ENCODE measurements at places on chromosomes 4 and X. TPM values are rescaled to one million over a fixed set of nuclear protein-coding genes. Genes with fewer than 3 reads are reported as not detected.

WDR19 gene
- 18.8 TPM for polyA plus RNA-seq

GAGE12J gene
- not detected for polyA plus RNA-seq

SPANXA1 gene
- polyA plus RNA-seq, result not detected

AKAP4 gene
- polyA plus RNA-seq, result 0.80 TPM

GAGE12E gene
- polyA plus RNA-seq, result not detected

S100G gene
- polyA plus RNA-seq, result not detected

GUCY1B1 gene
- 17.3 TPM for polyA plus RNA-seq

ABCB7 gene
- polyA plus RNA-seq, result 23.2 TPM

FGFR3 gene
- 1.2 TPM for polyA plus RNA-seq

- DNase-seq, result no peak
Observed at GRCh38 chrX:51026862-51027261, 116.3 kb downstream of the BMP15 start.

DNA sequence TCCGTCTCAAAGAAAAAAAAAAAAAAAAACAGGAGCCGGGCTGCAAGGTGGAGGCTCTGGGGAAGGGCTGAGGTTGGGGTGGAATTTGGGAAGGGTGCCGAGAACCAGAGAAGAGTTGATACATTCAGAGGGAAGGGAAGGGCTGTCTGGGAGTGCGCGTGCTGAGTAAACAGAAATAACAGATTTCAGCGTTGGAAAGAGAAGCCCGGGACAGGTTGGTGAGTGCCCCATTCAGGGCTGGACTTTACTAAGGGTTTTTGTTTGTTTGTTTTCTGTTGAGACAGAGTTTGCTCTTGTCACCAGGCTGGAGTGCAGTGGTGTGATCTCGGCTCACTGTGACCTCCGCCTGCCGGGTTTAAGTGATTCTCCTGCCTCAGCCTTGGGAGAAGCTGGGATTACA lies 1.7 kb upstream of the IL3RA start:
- DNase-seq, result no peak

- DNase-seq, result no peak
Observed at GRCh38 chr4:77184974-77185373, 28.0 kb downstream of the CCNG2 start.

DNA sequence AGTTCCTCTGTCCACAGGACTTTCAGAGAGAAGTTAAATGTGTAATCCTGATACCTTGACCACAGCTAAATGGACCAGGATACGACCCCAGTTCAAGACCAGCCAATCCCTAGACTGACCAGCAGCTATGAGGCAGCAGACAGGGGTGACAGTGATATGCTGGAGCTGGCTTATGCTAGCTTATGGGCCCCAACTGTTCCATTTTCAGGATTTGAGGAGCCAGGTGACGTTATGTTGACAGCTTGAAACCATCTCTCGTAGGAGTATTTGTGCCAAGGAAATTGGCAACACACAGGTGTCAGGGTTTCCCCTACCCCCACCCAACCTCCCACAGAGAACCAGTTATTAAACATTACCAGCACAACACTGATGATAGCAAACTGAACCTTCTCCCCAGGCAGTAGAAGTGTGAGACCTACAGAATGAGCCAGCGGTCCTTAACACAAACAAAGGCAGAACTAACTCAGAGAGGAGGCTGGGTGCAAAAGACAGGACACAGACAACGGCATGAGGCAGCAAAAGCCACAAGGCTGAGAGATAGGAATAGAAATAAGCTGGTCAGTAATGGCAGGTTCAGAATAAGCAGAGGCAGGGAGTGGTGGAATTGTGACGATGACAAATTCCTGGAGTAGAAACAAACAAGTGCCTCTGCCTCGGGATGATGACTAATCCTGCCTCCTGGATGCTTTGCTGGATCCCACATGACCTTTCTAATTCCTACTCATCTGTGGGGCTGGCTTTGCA lies 85.6 kb upstream of the CPEB2 start:
- DNase-seq, result no peak

GRCh38 chr4:167100120-167100519 lies 134.2 kb downstream of the SPOCK3 start:
- no peak for DNase-seq

DNA sequence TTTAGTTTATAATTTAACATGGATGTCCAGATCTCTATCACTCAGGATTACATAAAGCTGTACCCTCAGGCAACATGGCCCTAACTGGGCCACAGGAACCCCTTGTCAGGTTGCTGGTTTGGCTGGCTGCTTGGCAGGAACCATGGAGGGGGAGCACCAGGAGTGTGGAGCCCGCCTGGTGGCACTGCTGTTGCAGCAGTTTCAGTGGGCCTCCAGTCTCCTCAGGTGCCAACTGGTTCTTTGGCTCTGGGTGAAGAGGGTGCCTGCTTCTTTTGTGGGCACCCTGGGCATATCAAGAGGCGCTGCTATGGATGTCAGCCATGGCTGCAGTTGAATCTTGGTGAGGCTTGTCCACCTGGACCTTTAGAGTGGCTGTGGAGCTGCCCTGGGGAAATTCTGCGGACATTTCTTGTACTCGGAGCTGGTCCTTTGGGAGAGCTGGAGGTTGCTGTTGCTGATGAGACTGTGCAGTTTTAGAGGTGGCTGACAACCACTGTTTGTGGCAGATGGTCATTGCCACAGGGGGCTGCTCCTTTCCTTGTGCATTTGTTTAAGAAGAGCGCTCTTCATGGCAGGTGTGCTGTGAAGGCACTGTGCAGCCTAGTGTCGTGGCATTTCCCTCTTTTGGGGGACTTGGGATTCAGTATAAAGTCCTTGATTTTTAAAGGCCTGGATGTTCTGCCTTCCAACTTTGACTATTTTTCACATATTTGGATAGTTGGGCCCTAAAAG lies 10.3 kb upstream of the SMIM14 start:
- no peak for DNase-seq

- DNase-seq, result no peak
Observed at GRCh38 chrX:38678183-38678582, 116.8 kb downstream of the TSPAN7 start.

- no peak for DNase-seq
Observed at GRCh38 chrX:76920607-76921006, 493.1 kb downstream of the MAGEE1 start.

- DNase-seq, result peak; percentile 43
Observed at GRCh38 chrX:111180750-111181240, 84.8 kb downstream of the PAK3 start.

DNA sequence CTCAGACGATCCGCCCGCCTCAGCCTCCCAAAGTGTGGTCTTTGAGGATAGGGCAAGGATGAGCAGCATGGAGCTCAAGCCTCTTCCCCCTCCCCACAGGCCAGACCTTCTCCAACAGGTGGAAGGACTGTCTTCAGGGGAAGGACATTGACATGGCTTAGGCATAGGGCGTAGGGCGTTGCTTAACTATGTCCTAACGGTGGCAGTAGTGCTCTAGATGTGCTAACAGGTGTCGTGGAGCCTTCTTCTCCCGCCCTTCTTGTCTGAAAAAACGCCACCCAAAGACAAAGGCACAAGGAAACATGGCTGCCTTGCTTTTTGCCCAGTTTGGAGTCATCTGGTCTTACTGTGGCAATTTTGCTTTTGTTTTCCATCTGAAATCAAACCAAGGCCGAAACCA lies 219.8 kb downstream of the OR13H1 start:
- peak; percentile 84 for DNase-seq

DNA sequence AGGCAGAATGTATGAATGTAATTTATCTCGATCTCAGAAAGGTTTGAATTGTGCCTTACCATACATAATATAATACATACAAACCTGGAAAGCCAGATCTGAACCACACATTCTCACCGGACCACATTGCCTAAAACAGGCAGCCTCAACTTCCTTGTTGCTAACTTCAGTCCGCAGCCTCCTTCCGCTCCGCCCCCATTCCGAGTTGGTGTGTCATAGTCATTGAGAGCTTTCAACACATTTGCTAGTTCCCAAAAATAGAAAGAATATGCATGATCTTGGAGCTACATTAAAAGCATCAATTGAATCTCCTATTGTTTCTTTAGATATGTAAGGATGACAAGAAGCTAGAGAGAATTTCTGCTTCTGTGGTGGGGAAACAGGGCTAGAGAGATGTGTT lies 127.2 kb downstream of the ARHGEF9 start:
- no peak for DNase-seq
